KBM-7 (cell line): ENCODE measurements at places on chromosomes 1 and 21.

DNA sequence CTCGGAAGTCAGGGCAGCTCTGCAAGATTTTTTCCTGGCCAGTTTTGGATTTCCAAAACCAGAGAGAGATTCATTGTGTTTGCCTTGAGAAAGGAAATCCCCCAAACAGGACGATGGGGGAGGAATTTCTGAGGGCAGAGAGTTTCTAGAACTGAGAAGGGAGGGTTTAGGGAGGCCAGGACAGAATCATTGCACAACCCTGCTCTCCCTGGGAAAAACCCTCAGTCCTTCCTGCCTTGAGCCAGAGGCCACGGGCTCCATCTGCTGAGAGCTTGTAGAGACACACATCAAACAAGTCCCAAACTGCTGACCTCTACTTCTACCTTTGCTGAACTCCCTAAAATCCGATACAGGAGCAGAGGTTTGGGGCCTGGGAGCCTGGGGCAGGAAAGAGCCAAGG, 99.7 kb downstream of the NMNAT2 start:
- DNase-seq: peak; percentile 23

- DNase-seq: no peak
These were observed 369.5 kb upstream of the LYPLAL1 start for GRCh38 chr1:218804014-218804785.

DNA sequence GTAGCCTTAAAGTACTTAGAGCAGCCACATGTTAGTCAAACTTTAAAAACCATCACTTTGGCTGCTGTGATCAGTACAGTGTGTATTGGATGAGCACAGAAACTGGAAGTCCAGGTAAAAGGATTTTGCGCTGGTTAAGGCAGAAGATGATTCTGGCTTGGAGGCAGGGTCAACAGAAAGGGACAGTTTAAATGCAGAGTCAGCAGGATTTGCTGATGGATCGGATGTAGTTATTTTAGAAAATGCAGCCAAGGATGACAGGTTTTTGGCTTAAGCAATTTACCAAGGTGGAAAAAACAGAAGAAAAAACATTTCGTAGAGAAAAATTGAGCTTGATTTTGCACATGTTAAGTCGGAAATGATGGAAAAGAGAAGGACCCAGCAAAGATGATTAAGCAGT, 45.9 kb upstream of the MORC3 start:
- DNase-seq: no peak

GRCh38 chr1:39567302-39567701, 9.3 kb downstream of the PABPC4 start:
- DNase-seq: no peak

- DNase-seq: no peak
These were observed 24.8 kb upstream of the ITPKB start for GRCh38 chr1:226763905-226764264.

DNA sequence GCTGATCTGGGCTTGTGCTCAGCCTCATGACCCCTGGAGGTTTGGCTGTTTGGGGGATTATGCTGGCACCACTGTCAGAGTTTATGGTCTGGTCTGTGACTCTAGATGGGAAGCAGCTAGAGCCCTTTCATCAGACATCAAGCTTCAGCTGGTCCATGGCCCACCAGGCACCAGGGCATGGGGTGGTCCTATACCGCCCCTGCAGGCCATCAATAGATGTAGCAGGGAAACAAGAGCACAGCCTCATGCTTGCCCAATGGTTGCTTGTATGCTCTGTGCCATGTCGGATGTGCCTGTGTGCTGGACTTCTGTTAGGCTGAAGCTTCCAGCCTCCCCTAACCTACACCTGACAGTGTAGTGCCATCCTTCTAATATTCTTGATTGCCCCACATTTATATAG, 71.1 kb upstream of the CD34 start:
- DNase-seq: peak; percentile 48

- no peak for DNase-seq
These were observed 52.7 kb upstream of the COA6 start for GRCh38 chr1:234320549-234320948.

DNA sequence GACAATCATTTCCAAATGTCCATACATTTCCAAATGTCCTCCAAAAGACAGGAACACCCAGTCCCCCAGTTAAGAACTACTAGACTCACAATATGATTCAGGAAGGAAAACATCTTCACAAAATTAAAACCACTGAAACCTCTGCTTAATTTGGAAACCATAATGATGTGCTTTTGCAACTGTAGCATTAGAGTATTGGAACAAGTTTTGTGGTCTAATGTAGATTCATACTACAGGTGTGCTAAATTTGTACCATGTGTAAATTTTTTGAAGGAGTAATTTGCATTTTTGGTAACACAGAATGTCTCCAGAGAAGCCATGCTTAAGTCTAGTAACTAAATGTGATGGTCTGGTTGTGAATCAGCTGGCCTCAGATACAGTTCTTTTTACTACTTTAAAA, 129.6 kb downstream of the DPYD start:
- no peak for DNase-seq

DNA sequence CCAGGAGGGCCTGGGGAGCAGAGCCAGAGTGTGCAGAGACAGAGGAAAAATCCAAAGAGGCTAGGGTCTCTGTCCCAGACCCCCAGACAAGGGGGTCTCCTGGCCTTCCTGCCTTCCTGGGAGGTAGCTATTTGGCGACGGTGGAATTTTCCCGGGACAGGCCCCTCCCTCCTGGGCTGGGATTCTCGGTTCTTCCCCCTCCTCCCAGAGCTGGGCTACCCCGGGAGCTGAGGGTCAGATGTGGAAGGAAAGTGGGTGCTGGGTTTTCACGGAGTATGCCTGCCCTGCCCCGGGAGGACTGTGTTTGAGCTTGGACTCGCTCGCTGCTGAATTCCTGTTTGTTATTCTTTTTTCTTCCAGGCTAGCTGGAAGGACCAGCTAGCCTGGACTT, 759 bp downstream of the AMPD2 start:
- DNase-seq: peak; percentile 50

- no peak for DNase-seq
These were observed 26.5 kb downstream of the BCL9 start for GRCh38 chr1:147567594-147568381.

DNA sequence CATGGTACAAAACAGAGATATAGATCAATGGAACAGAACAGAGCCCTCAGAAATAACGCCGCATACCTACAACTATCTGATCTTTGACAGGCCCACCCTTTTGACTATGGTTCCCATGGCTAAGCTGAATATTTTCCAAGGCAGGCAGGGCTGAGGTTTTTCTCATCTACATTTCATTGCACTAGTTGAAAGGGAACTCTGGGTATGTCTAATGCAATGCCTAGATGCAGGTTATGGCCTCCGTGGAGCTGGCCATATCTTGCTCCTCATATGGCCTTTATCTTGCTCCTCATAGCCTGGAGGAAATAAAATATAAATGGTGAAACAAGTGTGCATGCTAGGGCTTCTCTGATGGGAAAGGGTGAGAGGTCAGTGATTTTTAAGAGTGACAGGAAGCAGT, 10.6 kb downstream of the SPRR5 start:
- DNase-seq: no peak

DNA sequence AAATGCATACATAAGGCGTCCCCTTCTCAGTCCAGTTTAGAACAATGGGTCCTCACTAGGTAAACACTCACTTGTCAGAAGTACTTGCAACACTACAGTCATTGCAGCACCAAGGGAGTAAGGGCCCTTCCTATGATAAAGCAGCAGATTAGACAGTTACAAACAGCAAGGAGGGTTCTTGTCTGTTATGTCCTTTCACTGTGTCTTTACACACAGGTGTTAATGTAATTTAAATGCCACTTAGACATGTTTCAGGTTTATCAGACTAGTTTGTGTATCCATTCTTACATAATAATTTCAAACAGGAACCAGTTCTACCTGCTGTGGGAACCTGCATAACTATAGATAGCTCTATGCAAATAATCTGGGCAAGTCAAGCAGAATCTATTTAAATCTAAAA, 105.6 kb upstream of the USH2A start:
- DNase-seq: no peak

- no peak for DNase-seq
These were observed 1667.8 kb downstream of the MRPL39 start for GRCh38 chr21:23939369-23940065.

- DNase-seq: no peak
These were observed 27.3 kb upstream of the A3GALT2 start for GRCh38 chr1:33348194-33348593.

- DNase-seq: no peak
These were observed 14.6 kb upstream of the UMODL1 start for GRCh38 chr21:42056468-42056867.

DNA sequence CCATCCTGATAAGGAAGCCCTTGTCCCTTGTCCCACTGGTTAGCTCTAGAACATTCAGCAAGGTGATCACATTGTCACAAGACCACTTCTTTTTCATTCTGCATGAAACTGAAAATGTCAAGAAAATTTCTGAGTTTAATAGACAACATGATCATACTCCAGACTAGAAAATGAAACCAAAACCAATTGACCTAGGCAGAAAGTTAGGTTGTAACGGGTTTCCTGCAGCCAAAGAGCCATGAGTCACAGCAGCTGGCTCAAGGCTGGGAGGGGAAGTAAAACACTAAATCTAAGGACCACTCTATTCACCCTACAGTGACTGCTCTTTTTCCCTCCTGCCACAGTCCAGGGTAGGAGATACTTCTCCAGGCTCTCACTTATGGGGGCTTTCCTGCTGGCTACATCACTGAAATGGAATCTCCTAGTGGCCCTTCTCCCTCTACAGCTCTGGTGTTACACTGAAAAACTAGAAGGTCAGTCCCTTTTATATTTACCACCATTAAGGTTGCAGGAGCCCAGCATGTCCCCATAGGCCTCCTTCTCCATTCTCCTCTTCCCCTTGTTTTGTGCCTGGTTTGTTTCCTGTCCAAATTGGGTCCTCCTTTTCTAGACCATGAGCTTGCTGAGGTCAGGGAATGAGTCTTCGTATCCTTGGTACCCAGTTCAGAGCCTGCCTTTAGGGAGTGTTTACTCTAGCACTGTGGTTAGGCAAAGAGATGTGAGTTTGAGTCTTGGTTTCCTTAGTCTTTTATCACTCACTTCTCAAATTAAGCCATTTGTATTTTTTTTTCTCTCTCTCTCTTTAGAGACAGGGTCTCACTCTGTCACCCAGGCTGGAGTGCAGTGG, 236.5 kb upstream of the JUN start:
- DNase-seq: peak; percentile 72

DNA sequence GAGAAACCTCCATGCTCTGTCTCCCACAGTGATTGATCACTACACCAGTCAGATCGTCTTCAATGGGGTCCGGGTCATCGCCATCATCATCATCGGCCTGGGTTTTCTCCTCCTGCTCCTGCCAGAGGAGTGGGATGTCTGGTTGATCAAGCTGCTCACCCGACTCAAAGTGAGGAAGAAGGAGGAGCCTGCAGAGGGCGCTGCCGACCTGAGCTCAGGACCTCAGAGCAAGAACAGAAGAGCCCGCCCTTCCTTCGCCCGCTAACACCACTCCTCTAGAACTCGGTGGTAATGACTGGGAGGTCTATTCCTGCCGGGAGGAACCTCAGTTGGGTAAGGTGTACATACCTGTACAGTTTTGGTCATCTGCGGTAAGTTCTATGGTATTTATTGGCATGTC, 50.3 kb upstream of the COA6 start:
- DNase-seq: peak; percentile 71

DNA sequence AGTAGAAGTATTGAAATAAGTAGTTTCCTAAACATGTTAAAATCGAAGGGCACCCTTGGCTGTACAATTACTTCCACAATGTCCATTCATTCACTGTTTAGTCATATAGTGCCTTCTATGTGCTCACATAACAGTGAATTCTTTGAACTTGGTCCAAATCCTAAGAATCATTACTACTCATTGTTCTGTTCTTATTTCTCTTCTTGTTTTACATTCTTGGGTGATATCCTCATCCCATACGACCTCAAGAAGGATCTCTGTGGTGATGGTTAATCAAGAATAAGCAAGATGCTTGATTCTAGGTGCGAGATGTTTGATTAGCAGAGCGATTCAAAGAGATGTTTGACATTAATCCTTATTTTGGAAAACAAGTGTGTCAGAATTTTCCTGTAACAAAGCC, 667.4 kb upstream of the ZP4 start:
- DNase-seq: no peak

DNA sequence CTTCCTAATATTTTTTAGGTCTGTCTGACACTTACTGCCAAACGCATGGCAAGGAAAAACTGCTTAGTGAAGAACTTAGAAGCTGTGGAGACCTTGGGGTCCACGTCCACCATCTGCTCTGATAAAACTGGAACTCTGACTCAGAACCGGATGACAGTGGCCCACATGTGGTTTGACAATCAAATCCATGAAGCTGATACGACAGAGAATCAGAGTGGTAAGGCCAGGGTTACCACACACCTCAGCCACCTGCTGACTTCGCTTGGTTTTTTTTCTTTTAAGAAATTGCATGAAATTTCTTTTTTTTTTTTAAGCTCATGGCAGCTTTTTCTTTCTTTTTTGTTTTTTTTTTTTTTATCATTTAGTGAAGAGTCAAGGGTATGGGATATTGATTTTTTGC, 17.2 kb downstream of the ATP1A1 start:
- no peak for DNase-seq

- no peak for DNase-seq
These were observed 10.5 kb downstream of the AIM2 start for GRCh38 chr1:159066108-159066507.

GRCh38 chr1:90761156-90761555, 44.1 kb upstream of the BARHL2 start:
- no peak for DNase-seq

DNA sequence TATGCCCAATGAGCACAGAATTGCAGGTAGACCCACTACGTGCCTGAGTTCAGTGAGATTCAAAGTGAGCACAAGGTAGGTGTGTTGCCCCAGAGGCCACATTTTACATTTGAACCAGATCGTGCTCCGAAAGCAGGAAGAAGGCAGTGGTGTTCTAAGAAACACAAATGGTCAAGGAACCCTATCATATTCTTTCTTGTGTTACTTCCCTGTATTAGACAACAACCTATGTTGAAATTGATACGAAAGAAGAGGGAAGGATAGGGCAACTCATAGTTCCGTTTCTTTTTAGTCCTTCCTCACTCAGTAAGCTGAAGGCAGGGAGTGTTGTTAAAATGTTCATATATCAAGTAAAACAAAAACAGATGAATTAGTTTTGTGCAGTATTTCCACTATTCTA, 33.9 kb downstream of the OLFML2B start:
- peak; percentile 10 for DNase-seq

GRCh38 chr1:29789221-29789909, 553.0 kb downstream of the PTPRU start:
- DNase-seq: no peak

GRCh38 chr1:12296016-12296415, 66.2 kb downstream of the VPS13D start:
- no peak for DNase-seq

DNA sequence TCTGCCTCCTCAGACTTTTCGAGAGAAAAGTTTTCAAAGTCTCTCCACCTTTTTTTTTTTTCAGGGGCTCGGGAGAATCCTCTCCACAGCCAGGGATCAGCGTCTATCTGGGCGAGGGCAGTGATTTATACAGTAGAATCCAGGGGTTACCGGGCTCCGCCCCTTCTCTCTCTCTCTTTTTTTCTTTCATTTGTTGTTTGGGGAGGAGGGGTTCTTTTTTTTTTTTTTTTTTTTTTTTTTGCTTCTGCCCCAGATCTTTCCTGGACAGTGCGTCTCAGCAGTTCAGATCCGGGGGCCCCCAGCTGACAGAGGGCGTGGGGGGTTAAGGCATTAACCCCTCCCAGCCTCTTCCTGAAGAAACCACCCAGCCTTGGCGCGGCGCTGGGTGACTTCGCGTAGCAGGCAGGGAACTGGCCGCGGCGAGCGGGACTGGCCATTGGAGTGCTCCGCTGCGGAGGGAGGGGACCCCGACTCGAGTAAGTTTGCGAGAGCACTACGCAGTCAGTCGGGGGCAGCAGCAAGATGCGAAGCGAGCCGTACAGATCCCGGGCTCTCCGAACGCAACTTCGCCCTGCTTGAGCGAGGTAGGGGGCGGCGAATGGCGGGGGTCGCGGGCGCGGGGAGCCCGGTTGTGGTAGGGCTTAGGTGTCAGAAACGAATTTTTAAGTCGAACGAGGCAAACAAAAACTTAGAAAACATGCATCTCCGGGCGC, at the start of gene S1PR1:
S1PR1 (plus strand) TSS at position 504 of the 713 bp plus-strand sequence. CDS start 1,966 bp downstream, outside the sequence.
- DNase-seq: peak; percentile 38
